ENCODE measurements at places on chromosomes 16 and 17.

- DNase-seq: no peak
Measured at GRCh38 chr16:31833047-31833446, 40.6 kb upstream of the ZNF267 start.

- no peak for DNase-seq
Measured at GRCh38 chr17:1724869-1725641, 551 bp downstream of the WDR81 start.

DNA sequence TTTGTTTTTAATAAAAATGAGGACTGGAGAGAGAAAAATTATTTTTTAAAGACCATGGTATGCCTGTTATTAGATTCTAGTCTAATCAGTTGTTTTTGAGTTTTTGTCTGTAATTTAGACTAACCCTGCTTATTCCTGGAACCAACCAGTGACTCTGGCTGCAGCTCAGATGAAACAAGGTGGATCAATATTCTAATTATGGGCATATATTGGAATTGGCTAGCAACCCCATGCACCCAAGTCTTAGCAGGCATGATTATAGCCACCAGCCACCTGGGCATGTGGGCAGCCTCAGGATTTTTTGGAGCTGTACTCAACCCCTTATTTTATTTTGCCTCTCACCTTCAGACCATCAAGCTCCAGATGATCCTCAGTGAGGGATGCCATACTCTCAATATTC lies 21.6 kb upstream of the SLC6A2 start:
- no peak for DNase-seq

DNA sequence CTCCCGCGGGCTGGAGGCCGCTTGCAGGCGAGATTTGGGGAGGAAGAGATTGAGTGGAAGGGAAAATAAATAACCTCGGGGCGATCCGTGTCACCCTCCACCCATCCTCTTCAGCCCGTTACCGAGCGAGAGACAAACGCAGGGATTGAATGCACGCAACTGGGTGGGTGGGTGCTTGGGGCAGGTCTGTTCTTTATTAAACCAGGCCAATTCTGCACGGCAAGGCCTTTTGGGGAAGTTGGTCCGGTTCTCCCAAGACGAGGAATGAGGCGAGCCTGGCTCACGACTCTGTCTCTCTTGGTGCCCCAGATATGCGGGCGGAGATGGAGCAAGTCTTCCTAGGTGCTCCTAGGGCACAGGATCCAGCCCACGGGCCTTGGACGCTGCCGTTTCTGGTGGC lies 396 bp upstream of the HOXB7 start:
- DNase-seq: no peak

GRCh38 chr17:4509923-4510617 lies 11.4 kb downstream of the SPNS2 start:
- no peak for DNase-seq

DNA sequence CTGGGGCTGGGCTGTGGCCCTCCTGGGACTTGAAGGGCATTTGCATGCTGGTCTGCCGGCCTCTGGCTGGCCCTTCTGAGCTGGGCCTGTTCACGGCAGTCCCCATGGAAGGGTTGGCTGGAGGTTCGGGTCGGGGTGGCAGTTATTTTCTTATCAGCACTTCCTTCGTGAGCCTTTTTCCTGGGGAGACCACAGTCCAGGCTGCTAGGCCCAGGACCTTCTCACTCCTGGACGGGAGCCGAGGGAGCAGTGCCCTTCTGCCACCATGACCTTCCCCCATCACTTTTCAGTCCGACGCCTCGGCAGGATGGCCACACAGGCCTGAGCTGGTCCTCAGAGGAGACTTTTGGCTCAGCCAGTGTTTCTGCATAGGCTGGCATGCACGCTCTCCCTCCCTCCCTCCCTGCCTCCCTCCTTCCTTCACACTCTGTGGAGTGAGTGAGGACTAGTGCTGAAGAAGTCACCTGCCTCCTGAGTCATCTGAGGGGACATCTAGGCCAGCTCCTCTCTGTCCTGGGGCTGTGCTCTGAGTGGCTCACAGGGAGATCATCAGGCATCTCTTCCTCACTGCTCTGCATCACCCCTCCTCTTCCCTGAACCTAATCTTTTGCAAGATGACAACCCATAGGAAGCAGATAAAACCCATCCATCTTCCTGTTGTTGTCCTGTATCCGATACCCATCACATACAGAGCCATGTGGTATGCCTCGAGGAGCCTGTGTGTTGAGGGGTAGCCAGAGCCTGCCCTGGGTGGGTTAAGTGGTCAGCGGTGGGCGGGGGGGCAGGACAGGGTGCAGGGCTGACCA lies 109.7 kb downstream of the RAP1GAP2 start:
- no peak for DNase-seq

DNA sequence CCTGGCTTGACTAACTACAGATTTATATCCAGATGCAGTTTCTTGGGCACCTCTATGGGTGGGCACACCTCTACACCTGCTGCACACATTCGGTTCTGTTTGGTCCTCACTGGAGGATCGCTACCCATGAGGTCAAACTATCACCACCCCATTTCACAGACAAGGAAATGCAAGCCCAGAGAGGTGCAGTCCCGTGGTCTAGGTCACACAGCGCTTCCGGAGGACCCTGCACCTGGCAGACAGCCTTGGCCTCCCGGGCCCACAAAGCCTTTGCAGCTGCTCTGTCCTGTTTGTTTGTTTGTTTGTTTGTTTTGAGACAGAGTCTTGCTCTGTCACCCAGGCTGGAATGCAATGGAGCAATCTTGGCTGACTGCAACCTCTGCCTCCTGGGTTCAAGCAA lies 39.3 kb upstream of the JPH3 start:
- DNase-seq: no peak

DNA sequence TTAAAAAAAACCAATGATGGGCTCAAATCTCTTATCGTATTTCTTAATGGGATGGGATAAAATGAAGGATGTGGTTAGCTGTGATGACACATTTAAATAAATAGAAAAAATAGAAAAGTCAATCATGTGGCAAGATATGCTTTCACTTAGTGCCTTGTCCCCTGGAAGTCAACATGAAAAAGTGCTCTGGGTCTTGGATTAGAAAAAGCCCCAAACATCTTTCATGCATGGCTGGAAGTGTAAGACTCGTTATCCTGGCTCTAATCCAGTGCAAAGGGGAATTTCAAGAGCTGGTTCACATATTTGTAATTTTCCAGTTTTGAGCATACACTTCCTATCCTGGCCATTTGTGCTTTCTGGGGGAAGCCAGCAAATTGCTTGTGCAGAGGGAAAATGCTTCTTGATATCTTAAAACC lies 160.9 kb downstream of the MAP2K6 start:
- no peak for DNase-seq

- no peak for DNase-seq
Measured at GRCh38 chr17:7982666-7983065, 19.7 kb upstream of the GUCY2D start.

- no peak for DNase-seq
Measured at GRCh38 chr17:82328141-82328993, 5.2 kb downstream of the SECTM1 start.

GRCh38 chr16:14132696-14133048 lies 61.6 kb downstream of the MRTFB start:
- no peak for DNase-seq

- peak; percentile 60 for DNase-seq
Measured at GRCh38 chr17:43718544-43718943, 40.0 kb downstream of the SOST start.

DNA sequence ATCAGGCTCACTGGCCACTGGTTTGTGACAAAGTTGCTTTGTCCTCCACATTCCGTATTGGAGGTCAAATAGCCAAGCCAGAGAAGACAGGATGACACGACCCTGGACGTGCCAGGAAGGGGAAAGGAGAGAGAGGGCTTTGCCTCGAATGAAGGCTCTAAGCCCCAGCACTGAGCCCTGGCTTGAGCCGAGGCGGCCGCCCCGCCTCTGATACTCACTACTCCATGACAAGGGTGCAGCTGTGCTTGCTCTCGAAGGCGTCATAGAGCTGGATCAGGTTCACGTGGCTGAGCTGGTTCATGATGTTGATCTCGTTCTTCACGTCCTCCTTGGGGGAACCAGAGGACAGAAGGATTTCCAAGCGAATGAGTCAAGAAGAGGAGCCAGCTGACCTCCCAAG lies 19.3 kb downstream of the MYLK3 start:
- DNase-seq: no peak

DNA sequence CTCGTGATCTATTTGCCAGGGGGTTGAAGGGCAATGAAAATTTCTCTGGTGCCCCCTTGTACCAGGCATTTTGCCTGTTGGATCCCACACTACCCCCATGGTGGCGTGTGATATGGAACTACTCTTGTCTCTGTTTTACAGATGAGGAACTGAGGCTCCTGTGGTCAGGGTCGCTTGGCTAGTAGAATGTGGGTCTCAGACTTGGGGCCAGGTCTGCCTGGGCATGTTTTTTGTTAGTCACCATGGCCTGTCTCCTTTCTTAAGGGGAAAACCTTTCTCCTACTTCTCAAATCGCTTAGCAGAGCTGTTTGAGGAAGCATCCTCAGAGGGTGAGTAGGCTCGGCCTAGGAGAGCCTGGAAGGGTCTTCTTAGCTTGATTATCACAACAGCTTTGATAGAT lies 51.2 kb downstream of the CLEC16A start:
- no peak for DNase-seq

DNA sequence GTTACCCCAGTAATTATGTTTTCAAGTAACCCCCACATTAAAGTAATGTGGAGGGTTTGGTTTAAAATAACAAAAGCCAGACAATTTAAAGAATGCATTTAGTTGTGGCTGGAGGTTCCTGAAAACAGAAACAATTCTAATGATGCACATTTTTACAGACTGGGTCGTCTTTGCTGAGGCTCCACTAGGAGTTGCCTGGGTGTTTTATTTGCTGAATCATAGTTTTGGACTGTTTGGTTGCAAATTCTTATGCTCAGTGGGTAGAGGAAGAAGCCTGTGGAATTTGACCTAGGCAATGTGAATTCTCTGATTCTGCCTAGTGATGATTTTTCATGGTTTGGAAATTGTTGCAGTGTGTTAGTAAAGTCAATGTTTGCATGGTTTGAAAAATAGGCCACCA lies 16.3 kb downstream of the SHISA9 start:
- no peak for DNase-seq

DNA sequence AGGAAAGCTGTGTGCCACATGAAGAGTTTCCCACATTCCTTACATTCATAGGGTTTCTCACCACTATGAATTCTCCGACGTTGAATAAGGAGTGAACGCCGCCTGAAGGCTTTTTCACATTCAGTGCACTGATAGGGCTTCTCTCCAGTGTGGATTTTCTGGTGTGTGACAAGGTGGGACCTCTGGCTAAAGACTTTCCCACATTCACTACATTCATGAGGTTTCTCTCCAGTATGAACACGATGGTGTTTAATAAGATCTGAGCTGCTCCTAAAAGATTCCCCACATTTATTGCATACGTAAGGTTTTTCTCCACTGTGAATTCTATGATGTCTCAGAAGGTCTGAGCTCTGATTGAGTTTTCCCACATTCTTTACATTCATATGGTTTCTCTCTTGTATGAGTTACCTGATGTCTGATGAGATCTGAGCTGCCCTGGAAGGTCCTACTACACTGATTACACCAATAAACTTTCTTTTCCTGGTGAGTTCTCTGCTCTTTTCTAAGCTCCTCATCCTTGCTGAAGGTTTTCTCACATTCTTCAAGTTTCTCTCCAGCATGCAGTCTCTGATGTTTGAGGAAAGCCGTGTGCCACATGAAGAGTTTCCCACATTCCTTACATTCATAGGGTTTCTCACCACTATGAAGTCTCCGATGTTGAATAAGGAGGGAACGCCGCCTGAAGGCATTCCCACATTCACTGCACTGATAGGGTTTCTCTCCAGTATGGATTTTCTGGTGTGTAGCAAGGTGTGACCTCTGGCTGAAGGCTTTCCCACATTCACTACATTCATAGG lies 10.0 kb downstream of the ZNF594 start:
- DNase-seq: no peak

DNA sequence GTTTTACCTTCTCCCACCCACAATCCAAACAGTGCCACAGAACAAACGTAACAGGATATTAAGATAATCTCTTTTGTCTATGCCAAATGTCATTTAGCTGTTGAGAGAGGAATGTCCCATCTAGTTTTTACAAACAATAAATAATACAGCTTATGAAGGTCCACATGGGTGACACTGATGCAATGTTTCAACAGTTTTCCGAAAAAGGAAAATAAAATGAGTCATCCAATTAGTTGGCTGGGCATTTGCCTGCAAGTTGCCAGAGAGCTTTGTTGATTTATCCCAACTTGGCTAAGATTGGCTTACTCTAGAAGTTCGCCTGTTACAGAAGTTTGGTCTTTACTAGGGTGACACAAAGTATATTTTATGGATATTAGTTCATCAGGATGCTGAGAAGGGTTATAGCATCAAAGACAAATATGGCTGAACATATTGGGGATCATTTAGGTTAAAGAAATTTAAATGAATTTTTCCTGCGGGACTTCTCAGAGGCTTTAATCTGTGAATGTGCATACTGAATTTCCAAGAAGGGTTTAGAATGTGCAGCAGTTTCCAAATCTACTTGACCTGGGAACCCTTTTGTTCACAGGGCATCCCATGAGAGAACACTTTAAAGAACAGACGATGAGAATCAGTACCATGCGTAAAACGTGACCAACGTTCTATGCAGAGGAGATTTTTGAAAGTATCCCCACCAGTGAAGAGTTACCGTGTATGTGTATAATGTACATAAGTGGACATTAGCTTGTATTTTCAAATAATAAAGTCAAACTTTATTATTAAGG lies 73.1 kb downstream of the CDH13 start:
- no peak for DNase-seq

DNA sequence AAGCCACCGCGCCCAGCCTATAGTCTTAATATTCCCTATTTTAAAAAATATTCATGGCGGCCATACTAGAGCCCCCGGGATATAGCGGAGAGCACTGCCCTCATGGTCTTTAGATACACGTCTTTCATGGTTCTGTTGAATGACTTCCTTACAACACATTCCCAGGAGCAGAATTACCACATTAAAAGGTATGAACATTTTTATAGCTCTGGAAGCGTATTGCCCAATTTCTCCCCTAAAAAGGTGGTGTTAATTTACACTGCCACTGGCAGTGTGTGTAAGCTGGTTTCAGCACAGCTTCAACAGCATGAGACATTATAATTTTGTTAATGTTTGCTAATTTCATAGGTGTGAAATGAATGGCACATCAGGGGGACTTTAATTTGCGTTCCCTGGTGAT lies 19.0 kb downstream of the C17orf100 start:
- no peak for DNase-seq

Measured in NCI-H2081 treated with DMSO at 0.1 percent for 48 hours (cell line).